ENCODE measurements at places on chromosomes 6 and 20.
A peak's percentile ranks its signal among the peaks of the same experiment; 100 is the strongest.

GRCh38 chr6:27406085-27406484, 17.5 kb downstream of the ZNF391 start:
- no peak for DNase-seq

DNA sequence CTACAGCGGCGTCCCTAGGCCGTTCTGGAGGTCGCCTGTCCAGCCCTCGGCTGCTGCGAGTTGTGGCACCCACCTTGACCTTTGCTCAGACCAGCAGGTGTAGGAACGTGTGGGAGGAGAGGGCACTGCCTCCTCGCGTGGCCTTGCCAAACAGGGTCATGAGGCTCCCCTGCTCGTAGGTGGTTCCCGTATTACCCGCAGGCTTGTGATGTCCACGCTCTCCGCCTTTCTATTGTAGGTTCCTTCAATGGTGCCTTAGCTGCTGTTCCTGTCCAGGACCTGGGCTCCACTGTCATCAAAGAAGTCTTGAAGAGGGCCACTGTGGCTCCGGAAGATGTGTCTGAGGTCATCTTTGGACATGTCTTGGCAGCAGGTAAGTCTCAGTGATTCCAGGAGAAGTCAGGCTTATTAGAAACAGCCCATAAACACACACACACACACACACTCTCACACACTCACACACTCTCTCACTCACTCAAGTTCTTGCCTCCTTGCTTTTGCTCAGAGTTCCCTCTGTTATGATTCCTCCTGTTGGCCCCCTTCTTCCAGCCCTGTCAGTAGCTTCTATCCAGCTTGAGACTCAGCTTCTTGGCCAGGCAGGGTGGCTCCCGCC, 942 bp downstream of the ACAT2 start:
- DNase-seq = peak; percentile 50

- DNase-seq = no peak
Measured at GRCh38 chr20:19347943-19348456, 135.6 kb downstream of the SLC24A3 start.

DNA sequence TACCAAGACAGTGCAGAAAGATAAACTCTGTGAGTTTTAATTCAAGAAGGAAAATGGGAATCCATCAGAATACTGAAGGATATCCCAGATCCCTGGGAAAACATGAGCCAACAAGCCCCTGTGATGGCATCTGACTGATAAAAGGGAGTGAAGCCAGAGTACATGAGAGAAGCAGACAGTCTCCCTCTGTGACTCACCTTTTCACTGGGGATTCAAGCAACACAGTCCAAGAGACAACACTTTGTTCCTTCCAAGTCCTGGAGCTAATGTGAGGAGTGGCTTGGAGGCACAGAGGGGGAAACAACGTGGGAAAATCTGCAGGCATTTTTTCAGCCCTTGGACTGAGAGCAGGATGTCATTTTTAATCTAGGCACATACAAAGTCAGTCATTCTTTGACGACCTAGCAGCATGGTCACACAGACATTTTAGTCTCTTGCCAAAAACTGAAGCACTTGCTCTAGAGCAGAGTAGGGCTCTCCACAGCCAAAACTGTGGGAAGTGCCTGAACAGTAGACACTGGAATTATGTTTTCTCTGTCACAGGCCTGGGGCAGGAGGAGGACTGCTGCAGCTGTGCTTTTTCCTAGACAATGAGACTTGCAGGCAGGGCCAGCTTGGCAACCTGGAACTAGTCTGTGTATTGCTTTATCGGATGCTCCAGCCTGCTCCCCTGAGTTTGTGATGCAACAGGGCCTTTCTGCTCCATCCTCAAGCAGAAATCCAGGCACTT, 465.0 kb upstream of the GJE1 start:
- DNase-seq = no peak

GRCh38 chr6:98041921-98042320, 758.9 kb upstream of the MMS22L start:
- no peak for DNase-seq

GRCh38 chr6:946546-946945, 253.6 kb upstream of the EXOC2 start:
- DNase-seq = no peak

DNA sequence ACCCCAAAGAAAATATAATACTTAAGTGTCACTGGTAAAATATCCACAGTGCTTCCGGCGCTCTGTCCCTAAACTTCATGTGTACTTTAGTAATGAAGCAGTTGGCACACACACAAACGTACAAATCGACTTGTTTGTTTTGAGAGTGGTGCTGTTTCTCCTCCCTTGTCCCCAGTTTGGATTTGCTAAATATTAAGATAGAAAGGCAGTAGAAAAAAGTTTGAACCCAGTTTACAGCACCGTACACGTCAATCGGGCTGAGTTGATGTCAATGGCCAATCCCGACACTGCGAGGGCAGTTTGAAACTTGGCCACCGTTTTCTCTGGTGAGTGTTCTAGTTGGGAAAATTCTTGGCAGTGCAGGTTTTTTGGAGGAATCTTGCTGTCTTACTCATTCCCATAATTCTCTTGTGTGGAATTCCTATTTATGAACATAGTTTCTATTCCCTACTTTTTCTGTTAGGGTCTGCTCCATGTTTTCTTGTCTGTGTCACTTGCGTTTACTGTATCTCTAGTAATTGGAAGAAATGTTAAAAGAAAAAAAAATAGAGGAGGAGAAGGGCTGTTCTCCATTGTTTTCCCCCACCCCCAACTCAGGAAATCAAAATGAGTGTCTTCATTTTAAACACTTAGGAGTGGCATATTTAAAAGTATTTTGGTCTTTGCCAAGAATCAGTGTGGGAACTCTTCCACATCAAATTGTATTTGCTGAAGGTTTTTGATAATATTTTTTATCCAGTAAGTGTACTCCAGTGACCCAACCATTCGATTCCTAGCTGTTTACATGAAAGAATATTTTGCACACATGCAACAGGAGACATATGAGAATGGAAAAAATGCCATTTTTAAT, 72.3 kb downstream of the OR2B2 start:
- peak; percentile 4 for DNase-seq

DNA sequence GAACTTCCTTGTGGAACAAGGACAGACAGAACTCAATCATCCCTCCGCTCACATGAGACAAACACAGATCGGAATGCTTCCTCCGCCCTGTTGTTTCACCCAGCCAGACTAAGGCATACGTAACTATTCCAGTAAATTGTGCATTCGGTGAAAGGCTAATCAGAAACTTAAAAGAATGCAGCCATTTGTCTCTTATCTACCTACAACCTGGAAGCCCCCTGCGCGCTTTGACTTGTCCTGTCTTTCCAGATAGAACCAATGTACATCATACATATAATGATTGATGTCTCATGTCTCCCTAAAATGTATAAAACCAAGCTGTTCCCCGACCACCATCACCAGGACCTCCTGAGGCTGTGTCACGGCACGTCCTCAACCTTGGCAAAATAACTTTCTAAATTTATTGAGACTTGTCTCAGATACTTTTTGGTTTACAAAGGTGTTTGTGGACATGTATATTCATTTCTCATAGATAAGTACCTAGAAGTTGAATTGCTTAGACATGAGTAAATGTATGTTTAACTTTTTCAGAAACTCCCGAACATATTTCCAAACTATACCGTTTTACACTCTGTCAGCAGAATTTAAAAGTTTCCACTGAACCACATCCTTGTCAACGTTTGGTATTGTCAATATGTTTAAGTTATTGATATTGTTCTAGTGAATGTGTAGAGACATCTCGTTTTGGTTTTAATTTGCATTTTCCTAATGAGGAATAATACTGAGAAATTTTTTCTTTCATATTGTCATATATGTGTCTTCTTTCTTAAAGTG, 197.6 kb upstream of the THBS2 start:
- no peak for DNase-seq

GRCh38 chr20:58715801-58716475, 23.3 kb downstream of the NPEPL1 start:
- DNase-seq = no peak

DNA sequence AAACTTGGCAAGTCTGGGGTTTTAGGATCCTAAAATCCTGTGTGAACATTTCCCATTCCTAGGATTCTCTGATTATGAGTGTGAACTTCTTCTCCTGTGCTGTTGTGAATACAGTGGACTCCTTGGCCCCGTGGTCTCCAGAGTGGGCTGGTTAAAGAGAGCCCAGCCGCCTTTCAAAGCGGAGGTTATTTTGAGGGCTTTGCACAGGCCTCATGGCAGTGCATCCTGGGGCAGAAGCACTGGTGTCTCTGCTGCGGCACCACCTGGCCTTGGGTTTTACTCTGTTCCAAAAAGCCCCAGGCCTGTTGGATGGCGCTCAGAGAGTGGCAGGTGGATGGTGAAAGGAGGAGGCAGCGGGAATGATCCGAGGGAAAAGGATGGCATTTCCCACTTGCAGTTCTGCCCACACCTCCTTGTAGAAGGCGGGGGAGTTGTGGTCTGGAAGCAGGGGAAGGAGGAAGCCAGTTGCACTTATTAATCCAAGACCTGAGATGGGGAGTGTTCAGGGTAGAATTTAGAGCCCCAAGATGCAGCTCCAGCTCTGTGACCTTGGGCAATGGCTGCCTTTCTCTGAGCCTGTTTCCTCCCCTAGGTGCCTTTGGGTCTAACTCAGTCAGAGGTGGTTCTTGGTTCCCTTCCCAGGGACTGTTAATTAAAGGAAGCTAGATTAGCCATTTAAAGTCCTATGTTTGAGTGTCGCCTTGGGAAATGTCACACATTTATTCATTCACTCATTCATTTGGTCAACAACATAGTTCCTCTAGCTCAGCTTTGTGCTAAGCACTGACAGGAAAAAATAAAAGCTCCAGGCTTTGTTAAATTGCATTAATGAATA, 22.4 kb downstream of the MMP24 start:
- DNase-seq = no peak

DNA sequence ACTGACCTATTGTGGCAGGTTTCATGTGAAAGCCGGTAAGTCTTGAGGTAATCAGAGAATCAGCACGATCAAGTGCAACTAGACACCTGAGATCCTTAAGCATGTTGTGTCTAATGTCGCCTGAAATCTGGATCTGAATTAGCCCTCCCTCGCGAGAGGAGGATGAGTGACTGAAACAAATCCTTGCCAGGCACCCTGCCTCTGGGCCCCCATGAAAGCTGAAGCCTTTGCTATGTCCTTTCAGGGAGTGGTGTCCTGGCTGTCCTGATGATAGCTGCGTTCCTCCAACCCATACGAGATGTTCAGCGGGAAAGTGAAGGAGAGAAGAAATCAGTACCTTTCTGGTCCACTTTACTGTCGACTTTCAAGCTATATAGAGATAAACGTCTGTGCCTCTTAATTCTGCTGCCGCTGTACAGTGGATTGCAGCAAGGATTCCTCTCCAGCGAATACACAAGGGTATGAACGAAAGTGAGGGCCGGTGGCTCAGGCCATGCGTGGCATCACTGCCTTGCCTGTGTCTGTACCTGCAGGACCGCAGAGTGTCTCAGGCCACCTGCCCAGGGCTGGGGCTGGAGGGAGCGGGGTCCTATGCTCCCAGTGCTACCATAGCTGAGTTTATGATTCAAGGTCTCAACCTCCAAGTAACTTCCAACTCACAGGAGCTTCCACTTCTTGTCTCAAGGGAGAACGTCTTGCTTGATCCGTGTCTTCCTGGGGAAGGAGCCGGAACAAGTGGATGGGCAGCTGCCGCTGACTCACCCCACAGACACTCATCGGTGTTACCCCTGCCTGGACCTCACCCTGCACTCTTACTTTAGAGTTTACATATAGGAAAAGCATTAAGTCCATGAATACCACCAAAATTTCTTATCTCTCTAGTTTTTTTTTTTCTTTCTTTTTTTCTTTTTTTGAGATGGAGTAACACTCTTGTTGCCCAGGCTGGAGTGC, 12.8 kb downstream of the UNC93A start:
- no peak for DNase-seq

DNA sequence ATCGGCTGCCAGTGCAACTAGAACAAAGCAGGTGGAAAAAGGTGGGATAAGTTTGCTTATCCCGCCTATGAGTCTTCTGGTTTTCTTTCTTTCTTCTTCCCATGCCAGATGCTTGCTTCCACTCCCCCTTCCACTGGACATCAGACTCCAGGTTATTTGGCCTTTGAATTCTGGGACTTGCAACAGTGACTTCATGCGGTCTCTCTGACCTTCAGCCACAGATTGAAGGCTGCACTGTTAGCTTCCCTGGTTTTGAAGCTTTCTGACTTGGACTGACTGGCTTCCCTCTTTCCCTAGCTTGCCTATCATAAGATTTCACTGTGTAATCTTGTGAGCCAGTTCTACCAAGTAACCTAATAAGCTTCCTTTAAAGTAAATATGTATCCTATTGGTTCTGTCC, 878.4 kb upstream of the GJE1 start:
- DNase-seq = no peak

DNA sequence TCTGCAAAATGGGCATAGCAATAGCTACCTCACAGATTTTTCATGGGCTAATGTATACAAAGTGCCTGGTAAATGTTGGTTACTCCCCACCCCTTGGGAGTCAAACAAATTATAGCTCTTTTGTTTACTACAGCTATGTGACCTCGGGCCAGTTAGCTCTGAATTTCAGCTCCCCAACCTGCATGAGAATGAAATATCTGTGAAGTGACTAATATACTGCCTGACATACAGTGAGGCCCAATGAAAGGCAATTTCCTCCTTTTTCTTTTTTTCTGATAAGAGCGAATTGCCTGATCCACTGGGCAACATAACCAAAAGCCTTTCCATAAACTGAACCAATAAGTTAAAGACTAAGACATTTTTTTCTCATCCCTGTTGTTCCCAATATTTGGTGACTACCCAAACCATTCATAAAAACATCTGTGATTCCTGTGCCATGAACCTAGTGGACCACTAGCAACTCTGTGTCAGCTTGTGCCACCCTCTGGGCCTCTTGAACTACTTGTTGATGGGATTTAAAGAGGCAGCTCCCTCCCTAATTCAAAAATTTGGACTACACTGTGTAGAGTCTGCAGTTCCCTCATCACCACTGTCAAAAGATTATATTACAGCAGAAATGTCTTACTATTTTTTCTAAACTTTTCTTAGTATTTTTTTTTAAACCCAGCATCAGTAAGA, 91.9 kb upstream of the TMEM30A start:
- no peak for DNase-seq

DNA sequence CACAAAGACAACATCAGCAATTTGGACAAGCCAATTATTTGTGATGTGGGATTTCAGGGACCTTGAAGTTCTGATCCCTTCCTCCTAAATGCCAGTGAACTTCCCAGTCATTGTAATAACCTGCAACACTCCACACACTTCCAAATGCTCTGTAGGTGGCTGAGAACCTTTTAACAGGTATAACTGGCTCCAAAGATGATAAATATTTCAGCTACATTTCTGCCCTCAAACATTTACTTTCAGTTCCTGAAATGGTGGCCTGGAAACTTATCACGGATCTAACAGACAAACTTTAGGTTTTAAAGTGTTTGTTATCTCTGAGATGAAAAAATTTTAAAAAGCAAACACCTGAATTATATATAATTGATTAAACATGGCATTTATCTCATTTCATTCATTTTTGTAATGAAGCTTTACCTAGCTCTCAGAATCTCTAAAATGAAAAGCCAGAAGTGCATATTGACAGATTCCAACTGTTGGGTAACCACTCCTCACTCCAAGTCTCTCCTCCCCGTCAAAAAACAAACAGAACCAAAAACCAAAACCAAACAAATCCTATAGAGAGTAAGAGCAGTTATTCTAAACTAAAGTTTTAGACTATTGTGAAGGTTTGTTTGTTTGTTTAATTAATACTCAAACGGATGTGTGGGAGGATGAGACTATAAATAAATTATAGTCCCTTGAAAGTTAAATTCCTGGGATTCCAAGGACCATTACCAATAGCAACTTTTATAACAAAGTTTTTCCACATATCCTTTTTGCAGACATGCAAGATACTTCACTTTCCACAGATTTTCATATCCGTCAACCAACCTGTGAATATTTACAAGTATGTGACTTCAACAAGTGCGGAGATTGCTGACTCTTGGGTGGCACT, 12.4 kb upstream of the KIAA0408 start:
- no peak for DNase-seq
